K562 (cell line): ENCODE measurements at places on chromosomes 12 and 14. TPM values are rescaled to one million over a fixed set of nuclear protein-coding genes. Genes with fewer than 3 reads are reported as not detected.

- H3K4me1 ChIP-seq: no peaks in the 10 kb centered on the region
- H3K4me3 ChIP-seq: no peak overlapping the region
- no peak overlapping the region for H3K27ac ChIP-seq
- H3K36me3 ChIP-seq: no peaks in the 10 kb centered on the region
- H3K27me3 ChIP-seq: no peaks in the 10 kb centered on the region
- DNase-seq: no peak
Observed at GRCh38 chr12:47509398-47509851, 196.4 kb downstream of the RPAP3 start.

DNA sequence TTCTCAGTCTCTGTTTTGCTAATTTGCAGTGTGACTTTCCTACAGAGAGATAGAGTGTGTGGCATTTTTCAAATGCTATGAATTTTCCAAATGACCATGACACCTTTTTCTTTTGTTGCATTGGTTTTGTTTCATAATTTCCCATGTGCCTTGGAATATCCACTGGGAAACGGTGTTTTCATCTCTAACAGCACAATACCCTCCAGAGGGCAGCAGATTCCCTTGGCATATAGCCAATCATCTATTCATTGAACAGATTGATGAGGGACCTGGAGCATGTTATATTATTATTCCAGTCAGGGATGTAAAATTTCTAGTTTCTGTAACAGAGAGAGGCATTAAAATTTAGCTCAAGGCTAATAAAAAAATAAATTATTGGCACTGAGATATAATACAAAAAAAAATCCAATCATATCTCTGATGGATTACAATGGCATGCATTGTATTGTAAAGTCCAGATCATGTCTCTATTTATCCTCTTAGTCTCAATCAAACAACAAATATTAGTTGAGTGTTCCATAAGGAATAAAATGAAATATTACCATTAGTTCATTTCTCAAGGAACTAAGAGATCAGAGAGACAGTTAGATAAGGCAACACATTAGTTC lies 29.6 kb upstream of the NTN4 start:
- H3K27me3 ChIP-seq: no peaks in the 10 kb centered on the region; the same call in none of the 2 replicates
- H3K36me3 ChIP-seq: no peaks in the 10 kb centered on the region
- H3K27ac ChIP-seq: no peak overlapping the region
- no peaks in the 10 kb centered on the region for H3K4me1 ChIP-seq
- peak; percentile 32 for DNase-seq

DNA sequence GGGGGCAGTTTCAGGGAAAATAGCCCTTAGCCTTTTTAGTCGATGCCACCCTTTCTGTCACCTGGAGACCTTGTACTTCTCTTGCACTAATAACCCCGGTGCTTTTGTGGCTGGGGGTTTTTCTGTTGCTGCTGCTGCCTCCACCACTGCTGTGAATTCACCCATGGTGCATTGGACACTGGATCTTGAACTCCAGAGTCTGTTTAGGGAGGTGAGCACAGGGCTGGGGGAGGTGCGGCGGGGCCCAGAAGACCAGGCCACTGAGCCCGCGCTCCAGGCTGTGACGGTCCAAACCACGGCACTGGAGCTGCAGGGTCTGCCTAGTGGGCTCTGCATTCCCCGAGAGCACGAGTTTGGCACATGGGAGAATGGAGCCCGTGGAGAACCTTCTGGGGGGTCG lies 100.6 kb downstream of the NINJ2 start:
- peaks cover 12% of the 10 kb centered on the region; the same call in 2 of the 3 replicates for H3K4me1 ChIP-seq
- H3K27me3 ChIP-seq: peaks cover 19% of the 10 kb centered on the region; the same call in 2 of the 3 replicates
- H3K4me3 ChIP-seq: no peak overlapping the region
- H3K36me3 ChIP-seq: no peaks in the 10 kb centered on the region
- no peak overlapping the region for H3K27ac ChIP-seq

Gene NFE2
- 244 and 252 TPM in 2 replicates for total RNA-seq

Gene USP44
- total RNA-seq: 2.1 and 3.0 TPM in 2 replicates

Gene GPR137C
- total RNA-seq: 0.07 and 0.31 TPM in 2 replicates
